GM20000 (cell line): ENCODE measurements at places on chromosomes 6 and 20.

DNA sequence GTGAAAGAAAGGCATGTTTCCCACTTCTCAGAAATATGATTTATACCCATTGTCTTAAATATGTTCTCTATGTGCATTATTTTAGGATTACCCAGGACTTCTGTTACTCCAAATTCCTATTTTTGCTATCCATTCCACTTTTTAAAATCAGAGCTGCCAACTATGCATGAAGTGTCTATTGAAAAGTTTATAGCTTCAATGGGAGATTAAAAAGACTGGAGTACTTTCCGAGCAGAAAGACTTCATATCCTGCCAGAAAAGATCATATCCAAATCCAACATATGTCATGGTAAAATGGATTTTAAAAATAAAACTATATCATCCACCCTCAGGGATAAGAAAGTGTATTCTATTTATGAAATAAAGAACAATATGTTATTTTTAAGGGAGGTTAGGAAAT, 212.7 kb downstream of the COL12A1 start:
- DNase-seq: no peak

DNA sequence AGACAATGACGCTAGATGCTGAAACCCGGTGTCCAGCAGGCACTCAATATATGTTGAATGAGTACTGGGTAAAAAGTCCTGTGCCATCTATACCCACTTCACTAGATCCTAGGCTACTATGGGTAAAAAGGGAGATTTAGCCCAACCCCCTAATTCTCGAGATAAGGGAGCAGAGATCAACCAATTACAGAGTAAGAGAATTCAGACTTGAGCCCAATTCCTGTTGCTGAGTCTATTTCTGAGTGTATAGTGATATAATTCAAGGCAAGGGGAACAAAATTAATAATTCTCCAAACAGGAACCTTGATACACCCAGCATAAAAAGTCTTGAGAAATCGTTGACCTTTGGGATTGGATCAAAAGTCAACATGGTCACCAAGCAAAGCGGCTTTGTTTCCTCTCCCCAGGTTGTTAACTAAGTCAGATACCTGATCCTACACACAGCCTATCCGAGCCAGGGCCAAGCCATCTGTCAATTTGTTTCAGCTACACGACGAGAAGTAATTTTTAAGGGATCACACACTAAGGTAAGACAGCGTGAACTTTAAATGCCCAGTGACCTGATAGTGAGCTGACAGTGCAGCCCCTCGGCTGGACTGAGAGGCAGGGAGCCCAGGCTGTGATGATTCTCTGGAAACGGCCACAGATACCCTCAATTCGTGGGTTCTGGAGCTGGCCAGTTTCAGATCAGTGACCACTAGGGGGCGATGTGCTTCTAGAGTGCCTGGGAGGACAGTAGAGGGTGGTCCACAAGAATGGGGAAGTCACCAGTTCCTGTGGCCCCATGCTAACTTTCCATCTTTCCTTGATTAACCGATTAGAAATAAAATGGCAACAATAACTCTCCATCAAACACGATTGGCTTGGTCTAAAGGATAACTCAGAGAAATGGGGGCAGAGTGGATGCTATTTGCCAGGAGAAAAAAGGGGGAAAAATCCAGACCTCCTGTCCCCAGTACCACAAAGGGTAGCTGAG, 46.2 kb downstream of the SLC22A23 start:
- DNase-seq: peak; percentile 55

GRCh38 chr6:72245565-72245964, 359.2 kb downstream of the RIMS1 start:
- DNase-seq: no peak

DNA sequence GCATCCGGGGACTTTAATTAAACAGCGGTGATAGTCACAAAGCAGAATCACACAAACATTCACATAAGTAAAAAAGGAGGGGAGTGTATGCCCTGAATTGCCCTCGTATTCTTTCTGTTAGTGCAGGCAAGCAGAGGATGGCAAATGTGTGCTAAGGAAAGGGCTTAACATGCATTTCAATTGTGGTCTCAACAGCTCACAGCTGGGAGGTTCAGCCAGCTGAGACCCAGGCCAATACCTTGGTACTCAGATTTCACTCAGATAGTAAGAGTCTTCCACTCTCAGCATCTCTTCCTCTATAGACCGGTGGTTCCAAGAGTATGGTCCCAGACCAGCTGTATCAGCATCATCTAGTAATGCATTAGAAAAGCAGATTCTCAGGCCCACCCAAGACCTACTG, 215.1 kb downstream of the PHACTR1 start:
- DNase-seq: no peak

GRCh38 chr20:32416206-32416605, 58.1 kb downstream of the ASXL1 start:
- no peak for DNase-seq
